ENCODE measurements at places on chromosomes 3 and 15. TPM values are rescaled to one million over a fixed set of nuclear protein-coding genes. Genes with fewer than 3 reads are reported as not detected.

- DNase-seq: peak; percentile 55
Observed at GRCh38 chr3:126934031-126934531, 48.8 kb upstream of the PLXNA1 start.

CORO2B gene
- polyA plus RNA-seq: 2.3 TPM

DNA sequence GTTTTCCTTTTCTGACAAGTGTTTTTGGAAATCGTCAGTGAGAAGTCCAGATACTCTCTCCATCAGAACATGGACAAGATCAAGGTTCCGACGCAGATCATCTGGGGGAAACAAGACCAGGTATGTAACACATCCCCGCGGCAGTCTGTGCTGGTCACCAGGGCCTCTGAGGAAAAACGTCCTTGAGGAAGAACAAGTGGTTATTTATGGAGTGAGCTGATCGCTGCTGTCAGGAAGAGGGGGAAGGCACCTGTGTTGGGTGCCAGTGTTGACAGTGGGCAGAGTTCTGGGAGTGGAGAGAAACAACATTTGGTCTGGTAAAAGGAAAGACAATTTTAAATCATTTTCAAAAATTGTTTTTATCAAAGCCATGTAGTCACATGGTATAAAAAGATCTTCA, 20.7 kb upstream of the RPP14 start:
- DNase-seq: no peak

UNC13C gene
- polyA plus RNA-seq: not detected

GRCh38 chr15:59725151-59725486, 36.0 kb upstream of the BNIP2 start:
- DNase-seq: no peak

GRCh38 chr3:56884387-56884786, 82.6 kb upstream of the ARHGEF3 start:
- no peak for DNase-seq

DNA sequence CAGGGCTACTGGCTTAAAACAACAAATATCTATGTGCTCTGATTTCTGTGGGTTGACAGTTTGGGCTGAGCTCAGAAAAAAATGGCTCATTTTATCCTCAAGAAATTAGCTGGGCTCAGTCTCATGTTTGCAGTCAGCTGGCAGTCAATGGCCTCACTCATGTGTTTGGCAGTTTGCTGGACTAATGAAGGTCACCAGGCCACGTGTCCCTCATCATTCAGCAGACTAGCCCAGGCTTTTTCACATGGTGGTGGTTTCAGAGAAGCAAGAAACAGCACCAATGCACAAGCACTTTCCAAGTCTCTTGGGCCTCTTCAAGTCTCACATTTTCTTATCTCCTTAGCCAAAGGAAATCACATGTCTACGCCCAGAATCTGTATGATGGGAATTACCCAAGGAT, 478.3 kb upstream of the PPP2R3A start:
- no peak for DNase-seq

TTLL13 gene
- polyA plus RNA-seq: 0.06 TPM

DNA sequence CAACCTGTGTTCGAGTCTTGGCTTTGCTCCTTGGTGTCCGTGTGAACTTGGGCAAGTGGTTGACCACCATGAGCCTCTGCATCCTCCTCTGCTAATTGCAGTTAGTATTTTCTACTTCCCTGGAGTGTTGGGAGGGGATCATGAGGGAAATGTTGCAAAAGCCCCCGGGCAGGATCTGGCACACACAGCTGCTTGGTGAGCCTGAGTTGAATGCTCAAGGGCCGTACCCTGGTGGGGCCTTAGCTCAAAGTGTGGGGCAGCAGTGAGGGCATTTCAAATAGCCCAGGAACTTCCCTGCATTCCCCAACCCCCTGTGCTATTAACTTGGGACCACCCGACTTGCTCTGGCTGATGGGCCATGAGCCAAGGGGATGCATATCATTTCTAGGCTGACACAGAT, 94.9 kb upstream of the SLC6A11 start:
- DNase-seq: no peak

Data from SK-N-SH (cell line).